ENCODE measurements at places on chromosomes 1 and 21.

- DNase-seq: no peak
Measured at GRCh38 chr1:159921251-159921650, 4.1 kb downstream of the TAGLN2 start.

GRCh38 chr1:46749404-46749803 is 30.5 kb upstream of the EFCAB14 start:
- DNase-seq: no peak

GRCh38 chr1:200381256-200381984 is 28.4 kb downstream of the ZNF281 start:
- DNase-seq: no peak

GRCh38 chr1:105686874-105687690 is 1369.4 kb upstream of the PRMT6 start:
- DNase-seq: no peak

DNA sequence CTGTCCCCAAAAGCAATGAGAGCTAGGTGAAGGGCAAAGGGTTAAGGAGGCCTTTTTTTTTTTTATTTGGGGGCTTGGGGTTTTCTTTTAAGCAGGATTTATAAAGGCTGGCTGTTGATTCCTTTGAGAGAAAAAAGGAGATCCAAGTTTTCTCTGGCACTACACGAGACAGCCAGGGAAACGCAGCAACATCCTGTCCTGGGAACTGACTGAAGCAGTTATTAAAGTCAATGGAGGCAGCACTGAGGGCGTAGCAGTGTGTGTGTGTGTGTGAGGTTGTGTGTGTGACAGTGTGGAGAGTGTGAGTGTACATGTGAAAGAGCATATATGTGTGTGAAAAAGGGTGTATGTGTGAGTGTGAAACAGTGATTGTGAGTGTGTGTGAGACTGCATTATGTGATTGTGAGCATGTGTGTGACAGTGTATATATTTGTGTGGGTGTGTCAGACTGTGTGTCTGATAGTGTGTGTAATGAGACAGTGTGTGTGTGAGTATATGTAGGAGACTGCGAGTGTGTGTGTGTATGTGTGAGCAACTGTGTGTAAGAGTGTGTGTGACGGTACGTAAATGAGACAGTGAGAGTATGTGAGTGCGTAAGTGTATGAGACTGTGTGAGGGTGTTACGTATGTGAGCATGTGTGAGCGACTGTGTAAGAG is 65.9 kb upstream of the TIAM1 start:
- no peak for DNase-seq

- no peak for DNase-seq
Measured at GRCh38 chr1:232793944-232794343, 11.3 kb upstream of the MAP10 start.

DNA sequence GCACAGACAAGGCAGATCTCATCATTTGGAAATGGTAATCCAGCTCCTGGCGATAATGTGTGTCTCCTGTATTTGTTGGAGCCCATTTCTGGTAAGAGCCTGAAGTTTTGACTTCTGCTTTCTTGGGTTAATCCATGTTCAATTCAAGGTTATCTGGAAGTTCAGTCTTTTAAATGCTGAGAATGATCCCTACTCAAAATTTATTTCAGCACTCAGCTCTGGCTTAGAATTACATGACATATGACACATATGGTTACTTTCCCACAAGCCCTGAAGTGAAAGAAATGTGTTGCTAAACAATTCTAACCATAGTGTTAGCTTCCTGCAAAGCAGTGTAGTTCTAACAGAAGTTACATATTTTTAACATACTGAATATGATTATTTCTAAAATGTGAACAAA is 2.7 kb downstream of the PTGFR start:
- no peak for DNase-seq

- no peak for DNase-seq
Measured at GRCh38 chr21:45545691-45546531, 3.7 kb upstream of the SLC19A1 start.

DNA sequence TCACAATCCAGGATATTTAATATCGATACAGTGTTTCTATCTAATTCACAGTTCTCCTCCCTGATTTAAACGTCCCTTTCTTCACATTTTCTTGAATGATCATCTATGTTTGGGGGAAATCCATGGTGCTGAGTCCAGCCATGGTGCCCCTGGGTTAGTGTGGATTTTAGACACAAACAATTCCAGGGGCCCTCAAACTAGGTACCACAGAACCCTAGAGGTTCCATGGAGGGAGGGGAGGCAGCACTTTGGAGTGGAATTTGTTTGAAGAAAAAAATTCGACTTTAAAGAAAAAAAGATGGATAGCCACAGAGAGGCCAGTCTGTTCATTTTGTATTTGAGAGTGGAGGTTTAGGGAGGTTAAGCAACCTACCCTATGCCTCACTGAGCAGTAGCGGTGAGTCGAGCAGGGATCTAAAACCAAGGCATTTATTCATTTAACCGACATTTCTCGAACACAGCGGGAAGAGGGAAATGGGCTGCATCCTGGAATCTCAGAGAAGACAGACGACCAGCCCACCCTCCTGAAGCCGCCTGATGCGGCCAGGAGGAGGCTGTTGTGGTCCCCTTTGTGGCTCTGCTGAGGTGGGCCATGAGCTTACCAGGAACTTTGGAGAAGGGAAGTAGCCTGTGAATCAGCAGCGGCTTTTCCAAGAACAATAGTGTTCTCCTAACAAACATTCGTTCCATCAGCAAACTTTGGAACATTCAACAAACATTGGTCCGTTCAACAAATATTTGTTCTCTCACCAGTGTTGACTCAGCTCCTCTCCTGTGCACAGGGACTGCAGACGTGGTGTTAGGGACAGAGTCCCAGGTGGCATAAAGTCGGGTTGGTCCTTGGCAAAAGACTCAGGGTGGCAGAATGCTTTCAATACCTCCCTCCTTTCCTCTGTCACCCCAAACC is 103.5 kb upstream of the ZBTB40 start:
- DNase-seq: no peak

- no peak for DNase-seq
Measured at GRCh38 chr1:94026619-94027380, 94.1 kb downstream of the ABCA4 start.

GRCh38 chr1:54464031-54464476 is 57.9 kb upstream of the SSBP3 start:
- no peak for DNase-seq

DNA sequence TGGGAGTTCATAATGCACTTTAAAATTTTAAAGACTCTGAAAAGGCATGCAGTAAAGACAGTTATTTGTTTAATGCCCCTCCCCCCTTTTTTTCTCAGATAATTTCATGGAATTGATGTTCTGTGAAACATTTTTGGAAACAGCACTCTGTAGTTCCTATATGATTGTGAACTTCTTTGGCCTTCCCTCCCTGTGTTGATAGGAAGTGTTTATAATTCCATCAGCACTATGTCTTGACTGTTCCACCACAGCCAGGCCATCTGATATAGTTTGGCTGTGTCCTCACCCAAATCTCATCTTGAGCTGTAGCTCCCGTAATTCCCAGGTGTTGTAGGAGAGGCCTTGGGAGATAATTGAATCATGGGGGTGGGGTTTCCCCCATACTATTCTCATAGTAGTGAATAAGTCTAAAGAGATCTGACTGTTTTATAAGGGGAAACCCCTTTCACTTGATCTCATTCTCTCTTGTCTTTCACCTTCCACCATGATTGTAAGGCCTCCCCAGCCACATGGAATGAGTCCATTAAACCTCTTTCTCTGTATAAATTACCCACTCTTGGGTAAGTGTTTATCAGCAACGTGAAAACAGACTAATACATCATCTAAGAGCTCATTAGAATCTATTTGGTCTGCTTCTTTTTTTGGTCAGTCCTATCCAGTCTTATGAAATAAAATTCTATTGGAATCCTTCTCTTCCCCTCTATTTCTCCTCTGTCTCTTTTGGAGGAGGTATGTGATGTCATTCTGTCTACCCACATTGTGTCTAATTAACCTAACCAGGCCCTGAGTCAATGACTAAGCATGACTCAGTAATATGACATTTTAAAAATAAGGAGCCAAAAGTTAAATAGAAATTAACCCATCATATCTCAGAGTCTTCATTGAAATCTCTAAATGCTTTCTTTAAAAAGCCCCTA is 8.9 kb downstream of the CCDC185 start:
- DNase-seq: peak; percentile 65

- no peak for DNase-seq
Measured at GRCh38 chr1:117925981-117926380, 3.4 kb downstream of the GDAP2 start.

DNA sequence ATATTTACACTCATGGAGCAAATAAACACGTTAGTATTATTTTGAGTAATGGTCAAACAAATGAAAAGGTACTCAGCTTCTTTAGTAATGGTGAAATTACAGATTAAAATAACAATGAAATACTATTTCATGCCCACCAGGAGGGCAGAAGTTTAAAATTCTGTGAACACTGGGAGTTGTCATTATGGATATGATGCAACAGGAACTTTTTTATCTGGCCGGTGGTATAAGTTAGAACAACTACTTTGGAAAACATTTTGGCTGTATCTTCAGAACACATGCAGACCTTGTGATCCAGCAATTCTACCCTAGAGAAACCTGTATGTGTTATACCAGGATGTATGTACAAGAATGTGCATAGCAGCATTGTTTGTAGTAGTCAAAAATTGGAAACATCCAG is 23.2 kb upstream of the PPP1R8 start:
- no peak for DNase-seq

- peak; percentile 31 for DNase-seq
Measured at GRCh38 chr1:224730965-224731364, 114.8 kb downstream of the CNIH3 start.

DNA sequence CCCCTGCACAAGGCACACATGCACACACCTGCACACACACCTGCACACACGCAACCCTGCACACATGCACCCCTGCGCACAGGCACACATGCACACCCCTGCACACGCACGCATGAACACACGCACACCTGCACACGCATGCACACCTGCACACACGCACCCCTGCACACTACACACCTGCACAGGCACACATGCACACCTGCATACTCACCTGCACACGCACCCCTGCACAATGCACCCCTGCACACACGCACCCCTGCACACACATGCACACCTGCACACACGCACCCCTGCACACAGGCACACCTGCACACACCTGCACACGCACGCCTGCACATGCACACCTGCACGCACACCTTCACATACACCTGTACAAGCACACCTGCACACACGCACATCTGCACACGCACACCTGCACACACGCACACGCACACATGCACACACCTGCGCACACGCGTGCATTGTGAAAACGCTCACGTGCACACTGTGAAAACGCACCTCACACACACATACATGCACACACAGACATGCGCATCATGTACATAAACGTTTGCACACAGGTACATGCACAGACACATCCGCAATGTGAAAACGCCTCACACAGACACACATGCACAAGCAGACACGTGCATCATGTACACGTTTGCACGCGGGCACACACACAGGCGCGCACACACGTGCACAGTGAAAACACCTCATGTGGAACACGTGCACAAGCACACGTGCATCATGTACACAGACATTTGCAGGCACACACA is 8.2 kb downstream of the DVL1 start:
- no peak for DNase-seq

- no peak for DNase-seq
Measured at GRCh38 chr1:98277118-98277517, 356.3 kb upstream of the DPYD start.

DNA sequence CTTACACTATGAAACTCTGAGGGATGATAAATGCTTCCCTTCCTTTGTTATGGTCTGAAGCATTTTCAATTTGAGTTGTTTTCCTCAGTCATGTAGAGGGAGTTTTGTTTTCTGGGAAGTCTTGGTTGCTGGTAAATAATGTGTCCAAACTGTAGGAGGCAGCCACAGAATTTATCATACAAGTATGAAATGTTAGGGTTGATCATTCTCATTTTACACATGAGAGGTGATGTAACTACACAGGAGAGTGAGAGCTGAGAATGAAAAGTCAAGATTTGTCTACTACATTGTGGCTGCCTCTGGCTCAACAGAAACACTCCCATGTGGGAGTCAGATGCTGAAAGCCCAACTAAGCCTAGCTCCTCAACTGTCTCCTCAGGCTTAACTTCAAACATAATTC is 182.5 kb upstream of the SGIP1 start:
- DNase-seq: no peak

DNA sequence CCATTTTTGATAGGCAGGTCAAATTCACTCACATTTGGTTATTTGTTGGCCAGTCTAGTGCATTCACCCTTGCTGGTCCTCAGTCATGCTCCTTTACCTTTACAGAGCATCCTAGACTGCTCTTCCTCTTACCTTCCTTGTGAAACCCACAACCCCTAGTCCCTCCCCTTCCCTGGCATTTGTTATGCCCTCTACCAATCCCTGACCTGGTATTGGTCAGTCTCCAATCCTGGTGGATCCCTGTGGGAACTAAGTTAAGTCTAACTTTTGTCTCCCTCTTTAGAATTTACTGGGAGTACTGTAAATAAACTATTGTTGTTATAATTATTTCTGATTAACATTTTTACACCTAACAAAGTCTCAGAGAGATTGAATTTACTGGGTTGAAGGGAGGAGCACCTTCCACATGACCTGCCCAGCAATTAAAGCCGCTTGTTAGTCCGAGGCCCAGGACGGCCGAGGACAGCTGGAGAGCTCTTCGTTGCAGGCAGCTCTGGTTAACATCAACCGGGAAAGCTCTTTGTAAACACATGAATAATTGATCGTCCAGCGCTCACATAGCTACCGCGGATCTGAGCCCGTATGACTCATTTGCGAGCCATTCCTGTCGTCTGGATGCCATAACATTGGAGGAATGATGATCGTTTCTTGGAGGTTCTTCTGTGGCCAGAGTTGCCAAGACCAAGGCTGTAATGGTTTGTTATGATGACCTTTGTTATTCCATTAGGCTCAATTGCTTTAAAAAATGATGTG is 31.9 kb downstream of the MTARC1 start:
- peak; percentile 81 for DNase-seq

- DNase-seq: no peak
Measured at GRCh38 chr21:40732253-40733023, 114.5 kb downstream of the DSCAM start.

DNA sequence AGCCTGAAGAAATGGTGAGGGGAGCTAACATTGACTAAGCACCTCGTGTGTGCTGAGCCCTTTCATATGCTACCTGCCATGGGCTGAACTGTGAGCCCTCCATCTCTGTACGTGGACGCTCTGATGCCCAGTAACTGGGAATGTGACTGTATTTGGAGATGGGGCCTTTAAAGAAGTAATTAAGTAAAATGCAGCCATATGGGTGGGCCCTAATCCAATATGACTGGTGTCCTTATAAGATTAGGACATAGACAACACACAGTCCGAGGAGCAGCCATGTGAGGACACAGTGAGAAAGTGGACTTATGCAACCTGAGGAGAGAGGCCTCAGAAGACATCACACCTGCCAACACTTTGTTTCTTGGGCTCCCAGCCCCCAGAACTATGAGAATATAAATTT is 92.7 kb upstream of the ATP1B1 start:
- no peak for DNase-seq

DNA sequence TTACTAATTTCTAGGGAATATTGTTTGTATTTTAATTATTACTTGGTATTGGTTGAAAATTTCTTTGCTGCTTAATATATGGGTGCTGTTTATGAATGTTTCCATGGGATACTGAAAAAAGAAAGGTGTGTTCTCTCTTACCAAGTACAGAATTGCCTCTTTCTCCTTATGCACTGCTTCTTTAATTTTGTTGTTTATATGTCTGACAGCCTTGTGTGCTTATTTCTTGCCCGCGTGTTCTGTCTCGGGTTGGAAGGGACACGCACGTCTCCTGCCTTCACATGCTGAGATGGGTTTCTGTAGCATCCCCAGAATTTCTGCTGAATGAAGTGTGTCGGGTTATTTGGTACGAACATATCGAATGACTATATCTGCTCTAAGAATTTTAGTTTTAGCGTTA is 51.1 kb downstream of the AGPAT3 start:
- DNase-seq: no peak

- DNase-seq: no peak
Measured at GRCh38 chr1:186904361-186904760, 75.6 kb downstream of the PLA2G4A start.

Data from stromal cell of bone marrow (primary cell).